Erythroblast (primary cell): ENCODE measurements at places on chromosomes 2 and 18.

DNA sequence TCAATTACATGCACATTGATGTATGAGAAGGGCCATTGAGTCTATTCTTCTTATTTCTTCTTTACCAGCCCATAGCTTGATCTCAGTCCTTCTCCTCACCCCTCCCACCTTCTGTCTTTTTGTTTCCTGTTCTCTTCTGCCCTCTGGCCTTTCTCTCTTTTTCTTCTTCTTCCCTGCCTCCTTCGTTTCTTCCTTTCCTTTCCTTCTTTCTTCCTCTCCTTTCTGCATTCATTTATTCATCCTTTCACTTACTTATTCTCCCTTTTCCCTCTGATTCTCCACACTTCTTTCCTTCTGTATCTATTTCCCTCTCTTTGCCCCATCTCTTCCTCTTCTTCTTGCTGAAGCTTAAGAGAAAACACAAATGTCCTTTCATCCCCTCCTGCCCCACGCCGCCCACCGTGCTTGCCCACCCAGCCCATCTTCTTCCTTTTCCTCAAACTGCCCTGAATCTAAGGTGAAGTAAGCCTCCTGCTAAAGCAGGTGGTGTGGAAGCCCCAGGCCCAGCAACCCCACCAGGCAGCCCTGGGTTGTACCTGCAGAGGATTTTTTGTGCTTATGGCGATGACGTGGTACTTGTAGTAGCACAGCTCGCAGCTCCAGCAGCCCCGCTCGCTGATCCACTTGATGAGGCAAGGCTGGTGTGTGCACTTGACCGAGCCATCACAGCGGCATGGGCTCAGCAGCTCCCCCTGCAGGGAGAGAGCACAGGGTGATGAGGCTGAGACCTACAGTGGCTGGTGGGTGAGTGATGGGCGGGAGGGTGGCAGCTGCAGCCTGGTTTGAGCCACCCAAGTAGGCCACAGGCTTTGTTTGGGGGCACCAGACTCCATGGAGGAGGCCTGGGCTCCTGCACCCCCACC is 89.0 kb downstream of the MARCHF4 start:
- peak; percentile 46 for DNase-seq

- DNase-seq, result no peak
These were observed 55.7 kb downstream of the INO80C start for GRCh38 chr18:35441857-35442595.

DNA sequence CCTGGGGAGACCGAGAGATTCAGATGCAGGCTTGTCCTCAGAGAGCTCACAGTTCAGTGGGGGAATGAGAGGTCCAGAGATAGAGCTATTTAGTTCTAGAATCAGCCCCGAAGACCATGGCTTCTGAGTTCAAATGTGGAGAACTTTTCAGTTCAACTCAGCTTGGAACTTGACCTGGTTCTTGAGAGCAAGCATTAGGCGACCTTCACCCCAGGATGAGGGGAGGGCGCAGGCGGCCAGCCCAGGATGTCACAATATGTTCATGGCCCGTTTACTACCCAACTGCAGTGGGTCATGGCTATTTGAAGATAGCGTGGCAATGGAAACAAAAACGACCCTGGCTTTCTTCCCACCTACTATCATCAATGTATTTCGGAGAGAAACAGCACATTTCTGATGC is 33.8 kb downstream of the DCDC2C start:
- DNase-seq, result no peak

GRCh38 chr2:68251855-68252399 is 405 bp downstream of the PPP3R1 start:
- DNase-seq, result peak; percentile 67

- DNase-seq, result no peak
These were observed 71.7 kb downstream of the GALNT14 start for GRCh38 chr2:31066551-31066950.

DNA sequence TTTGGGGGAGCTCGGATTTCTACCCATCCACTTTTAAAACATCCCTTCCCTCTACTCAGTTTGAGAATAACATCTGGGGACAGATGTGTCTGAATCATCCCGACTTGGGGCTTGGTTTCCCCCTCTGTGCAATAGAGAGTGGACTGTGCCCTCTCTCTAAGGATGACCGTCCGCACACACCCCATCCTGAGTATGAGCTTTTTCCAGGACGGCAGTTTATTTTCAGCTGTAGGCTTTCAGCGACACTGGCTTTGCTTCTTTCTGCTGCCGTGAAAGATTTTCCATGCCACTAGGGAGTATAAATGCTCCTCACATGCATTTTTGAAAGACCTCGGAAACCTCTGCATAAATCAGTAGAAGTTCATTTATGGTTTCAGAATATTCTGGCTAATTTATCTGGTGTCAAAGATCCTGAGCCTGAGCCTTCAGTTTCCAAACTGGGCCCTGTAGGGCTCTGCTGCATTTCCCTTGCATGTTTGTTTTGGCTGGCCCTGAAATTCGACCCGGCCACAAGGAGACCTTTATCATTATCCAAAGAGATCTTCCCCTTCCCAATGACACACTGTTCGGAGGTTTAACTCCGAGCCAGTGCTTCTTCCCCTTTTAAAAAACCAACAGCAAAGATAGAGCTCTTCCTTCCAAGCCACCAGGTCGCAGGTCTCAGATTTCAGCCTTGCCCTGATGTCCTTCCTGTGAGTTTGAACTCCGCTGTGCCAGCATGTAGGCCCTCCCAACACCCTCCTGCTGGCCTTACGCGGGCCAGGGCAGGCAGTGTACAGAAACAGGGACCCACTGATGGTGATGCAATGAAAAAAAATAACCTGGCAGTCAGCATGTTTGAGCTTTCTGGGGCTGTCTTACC is 53.3 kb downstream of the FECH start:
- no peak for DNase-seq

DNA sequence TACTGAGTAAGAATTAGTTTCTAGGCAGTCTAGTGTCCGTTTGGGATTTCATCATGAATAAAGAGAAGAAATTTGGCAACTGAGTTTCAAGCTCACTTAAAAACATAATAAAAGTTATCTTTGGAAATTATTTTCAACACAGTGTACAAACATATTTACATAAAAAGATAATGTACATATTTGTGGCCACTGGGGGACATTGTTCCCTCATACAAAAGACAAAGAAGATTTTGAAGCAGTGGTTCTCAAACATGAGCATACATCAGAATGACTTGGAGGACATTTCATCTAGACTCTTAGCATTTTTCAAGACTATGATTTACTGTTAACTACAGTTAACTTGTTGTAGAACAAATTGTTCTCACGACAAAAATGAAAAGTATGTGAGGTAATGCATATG is 15.7 kb upstream of the TTC21B start:
- no peak for DNase-seq

DNA sequence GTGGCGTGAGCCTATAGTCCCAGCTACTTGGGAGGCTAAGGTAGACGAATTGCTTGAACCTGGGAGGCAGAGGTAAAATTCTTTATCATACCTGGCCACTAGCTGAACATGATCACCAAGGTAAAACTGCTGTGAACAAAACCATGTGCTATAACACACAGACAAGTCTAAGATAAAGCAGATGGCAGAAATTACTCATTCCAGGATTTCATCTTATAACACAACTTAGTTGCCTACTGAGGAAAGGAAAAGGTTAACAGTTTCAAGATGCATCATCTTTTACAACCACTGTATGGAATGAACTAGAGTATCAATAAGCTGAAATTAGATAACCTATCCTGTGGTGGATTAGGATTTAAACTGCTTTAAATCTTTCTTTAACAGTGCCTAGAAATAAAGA is 8.3 kb downstream of the ARL5A start:
- DNase-seq, result no peak

DNA sequence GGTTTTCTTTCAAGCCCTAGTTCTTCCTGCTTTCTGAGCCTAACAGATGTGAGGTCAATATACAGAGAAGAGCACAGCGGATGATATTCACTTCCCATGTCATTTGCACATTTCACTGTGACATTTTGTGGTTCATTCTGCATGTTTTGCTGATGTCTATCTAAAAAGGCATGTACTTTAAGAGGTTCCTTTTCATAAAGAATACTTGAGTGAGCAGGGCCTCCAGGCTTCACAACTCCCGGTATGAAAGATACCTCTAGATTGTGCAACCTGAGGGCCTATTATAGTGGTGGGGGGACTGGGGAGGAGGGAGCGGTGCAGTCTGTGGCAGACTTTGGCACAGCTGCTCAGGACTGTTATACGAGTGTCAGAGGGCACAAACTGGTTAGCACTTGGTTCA is 54.6 kb downstream of the CPO start:
- no peak for DNase-seq

DNA sequence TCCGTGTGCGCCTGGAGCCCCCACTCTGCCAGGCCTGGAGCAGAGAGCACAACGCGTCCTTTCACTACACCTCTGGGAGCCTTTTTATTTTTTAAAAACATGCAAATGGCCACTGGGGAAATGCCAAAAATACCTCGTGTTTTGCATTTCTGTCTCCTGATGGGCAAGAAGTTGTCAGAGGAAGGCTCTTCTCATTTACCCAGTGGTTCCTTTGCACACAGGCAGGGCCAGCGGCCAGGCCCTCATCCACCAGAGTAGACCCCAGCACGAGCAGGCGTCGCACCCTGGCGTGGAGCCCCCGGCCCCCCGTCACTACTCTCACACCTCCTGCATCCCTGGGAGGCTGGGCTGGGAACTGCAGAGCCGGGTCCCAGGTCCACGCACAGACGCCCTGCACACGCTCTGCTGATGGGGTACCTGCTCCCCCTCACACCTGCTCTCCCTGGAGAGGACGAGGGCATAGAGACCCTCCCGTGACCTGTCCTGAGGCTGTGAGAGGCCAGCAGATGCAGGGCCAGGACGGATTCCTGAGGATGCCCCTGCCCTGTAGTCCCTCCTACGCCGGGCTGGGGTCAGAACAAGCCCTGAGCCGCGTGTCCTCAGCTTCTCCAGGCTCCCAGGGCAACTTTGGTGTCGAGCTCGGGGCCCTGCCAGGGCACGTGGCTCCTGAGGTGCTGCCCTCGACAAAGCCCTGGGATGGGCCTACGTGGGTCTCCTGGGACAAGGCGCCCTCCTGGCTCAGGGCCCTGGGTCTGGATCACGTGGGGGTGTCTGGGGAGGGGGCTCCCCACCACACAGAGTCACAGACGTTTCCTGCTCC is 65.0 kb downstream of the NFATC1 start:
- no peak for DNase-seq

DNA sequence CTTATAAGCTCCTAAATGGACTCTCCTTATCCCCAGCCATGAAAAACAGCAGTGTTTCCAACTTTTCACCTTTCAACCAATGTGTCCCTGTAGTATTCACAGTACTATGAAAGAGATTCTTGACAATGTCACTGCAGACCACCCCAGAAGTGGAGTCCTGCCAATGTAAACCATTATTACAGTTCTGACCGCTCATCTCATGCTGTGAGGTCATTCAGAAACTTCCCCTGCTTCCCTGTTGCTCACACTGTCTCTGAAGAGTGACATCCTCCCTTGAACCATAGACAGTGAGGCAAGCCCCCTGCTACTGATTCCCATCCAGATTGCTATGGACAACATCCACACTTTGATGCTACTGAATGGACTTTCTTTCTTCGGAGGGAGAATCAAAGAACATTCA is 1523.7 kb upstream of the ACVR2A start:
- DNase-seq, result no peak

- DNase-seq, result no peak
These were observed 148.7 kb downstream of the CABLES1 start for GRCh38 chr18:23283916-23284430.

GRCh38 chr2:73072416-73072815 is 904 bp upstream of the SFXN5 start:
- DNase-seq, result no peak

DNA sequence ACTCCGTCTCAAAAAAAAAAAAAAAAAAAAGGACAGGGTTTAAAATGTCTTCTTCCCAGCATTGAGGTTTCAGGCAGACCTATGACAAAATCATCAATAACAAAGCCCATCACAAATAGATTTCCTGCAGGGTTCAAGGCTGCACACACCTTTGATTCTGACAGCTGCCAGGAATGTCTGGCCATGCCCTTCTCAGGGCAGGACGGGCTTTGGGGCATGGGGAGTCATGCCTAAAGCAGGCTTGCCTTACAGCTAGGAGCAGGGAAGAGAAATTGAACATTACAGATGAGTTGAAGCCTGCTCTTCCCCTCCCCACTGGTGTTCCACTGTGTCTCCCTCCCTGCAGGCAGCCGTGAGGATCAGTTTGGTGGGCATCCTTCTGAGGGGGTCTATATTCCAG is 3.7 kb downstream of the PRELID3A start:
- DNase-seq, result no peak

- DNase-seq, result no peak
These were observed 97.5 kb downstream of the DLGAP1 start for GRCh38 chr18:4357579-4357978.

DNA sequence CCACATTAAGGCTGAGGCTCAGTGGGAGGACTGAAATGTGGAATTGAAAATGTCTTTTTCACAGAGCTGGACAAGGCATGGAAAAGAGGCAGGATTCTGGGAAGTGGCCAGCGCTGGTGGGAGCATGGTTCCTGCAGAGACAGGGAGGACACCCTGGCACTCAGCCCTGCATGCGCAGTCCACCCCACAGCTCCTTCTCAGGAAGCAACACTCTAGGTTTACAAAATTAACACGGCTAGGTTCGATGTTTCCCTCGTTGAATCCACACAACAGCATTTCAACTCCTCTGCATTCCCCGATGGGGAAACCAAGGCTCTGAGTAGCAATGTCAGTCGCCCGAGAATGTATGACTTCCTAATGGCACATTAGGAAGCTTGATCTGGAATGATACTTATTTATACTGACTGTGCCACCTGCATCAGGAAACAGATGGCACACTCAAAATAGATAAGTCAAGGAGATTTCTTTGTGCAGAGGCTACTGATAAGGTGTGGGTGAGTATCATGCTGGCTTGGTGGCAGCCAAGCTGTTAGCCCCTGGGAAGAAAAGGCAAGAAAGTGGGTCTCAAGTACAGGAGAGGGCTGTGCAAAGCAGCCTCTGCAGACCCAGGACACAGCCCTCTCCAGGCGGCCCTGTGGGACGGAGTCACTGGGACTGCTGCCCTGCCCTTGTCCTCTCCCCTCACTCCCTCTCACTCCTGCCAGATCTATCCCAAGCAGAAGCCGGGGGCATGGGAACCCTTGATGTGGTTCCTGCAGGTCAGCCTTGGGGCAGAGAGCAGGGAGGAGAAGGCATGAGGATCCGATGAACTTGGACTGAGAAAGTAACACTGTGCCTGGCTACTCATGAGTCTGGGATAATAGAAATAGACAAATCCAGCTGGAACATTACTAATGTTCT is 158.4 kb upstream of the FHL2 start:
- DNase-seq, result no peak

DNA sequence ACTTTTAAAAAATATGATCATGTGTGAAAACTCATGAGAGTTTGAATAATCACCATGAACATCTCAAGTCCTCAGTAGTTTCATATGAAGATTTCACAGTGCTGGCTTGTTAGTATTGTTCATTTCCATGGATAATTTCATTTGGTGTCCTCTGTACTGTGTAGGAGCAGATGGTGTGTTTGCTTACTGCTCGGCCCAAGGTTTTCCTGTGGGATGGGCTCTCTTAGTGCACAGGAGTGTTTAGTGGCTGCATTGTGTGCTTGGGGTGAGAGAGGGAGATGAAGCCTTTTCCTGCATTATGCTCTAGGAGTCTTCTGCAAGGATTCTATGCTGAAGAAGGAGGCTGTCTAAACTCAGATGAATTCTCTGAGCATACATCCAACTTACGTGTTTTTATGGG is 270.6 kb downstream of the SOCS6 start:
- DNase-seq, result no peak

- DNase-seq, result no peak
These were observed 396.7 kb upstream of the DCC start for GRCh38 chr18:51943281-51943680.

- DNase-seq, result no peak
These were observed 79.3 kb upstream of the MMADHC start for GRCh38 chr2:149666809-149667320.
